ENCODE measurements at places on chromosomes 5 and 9.

DNA sequence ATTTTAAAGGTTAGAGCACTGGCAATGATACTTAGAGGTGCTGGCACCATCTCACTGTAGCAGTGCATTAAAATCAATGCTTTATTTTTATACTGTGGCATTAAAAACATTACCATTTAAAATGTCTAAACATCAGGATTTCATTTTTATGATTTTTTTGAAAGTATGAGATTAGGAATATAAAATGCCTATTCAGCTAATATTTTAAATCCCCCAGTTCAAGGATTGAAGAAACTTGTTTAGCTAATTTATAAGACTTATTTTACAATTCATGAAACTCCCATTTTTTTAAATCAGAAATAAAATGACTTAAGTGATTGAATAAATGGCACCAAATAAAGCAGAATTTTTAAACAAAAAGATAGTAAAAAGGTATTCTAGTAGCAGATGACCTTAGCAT, 625.6 kb downstream of the RAB3C start:
- no peak for DNase-seq

DNA sequence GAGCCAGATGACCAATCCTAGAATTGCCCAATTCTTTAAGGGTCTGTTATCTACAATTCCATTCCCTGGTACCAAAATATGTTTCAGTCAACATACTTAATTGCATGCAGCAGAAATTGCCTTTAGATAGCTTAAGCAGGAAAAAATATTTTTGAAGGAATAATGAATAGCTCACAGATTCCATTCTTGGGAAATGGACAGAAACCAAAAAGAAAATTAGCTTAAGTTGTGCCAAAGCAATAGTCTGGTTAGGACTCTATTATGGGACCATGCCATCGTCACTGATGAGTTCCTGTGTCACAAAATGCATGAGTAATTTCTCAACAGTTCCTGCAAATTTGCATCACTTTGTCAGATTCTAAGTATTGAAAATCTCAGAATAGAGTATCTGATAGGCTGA, 12.3 kb downstream of the ACTBL2 start:
- DNase-seq = no peak

DNA sequence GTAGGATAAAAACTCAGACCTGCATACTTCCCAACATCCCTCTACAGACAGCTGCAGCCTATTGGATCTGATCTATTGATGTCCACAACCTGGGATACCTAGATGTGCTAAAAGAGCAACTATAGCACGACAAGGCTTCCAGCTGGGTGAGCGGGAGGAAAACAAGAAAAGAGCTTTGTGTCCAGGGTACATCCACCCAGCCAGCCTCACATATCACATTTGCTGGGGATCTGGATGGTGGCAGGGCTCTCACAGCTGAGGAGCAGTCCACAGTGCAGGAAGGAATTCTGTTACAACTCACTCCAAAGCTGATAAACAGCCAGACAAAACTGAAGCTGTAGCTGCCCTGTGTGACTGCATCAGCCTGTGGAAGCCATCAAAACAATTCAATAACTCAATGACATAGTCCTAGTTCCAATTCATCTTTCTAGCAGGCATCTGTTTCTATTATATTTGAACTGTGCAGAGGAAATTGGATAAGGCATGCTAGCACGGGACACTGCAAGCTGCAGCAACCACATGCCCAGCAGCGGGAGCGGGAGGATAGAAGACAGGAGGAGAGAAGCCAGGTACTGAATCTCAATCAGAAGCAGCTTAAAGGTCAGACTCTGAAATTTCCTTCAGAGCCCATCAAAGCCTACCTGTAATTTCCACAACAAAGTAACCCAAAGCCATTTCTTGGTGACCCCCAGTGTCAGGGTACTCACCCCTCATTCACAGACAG, 45.0 kb downstream of the MED10 start:
- DNase-seq = no peak

DNA sequence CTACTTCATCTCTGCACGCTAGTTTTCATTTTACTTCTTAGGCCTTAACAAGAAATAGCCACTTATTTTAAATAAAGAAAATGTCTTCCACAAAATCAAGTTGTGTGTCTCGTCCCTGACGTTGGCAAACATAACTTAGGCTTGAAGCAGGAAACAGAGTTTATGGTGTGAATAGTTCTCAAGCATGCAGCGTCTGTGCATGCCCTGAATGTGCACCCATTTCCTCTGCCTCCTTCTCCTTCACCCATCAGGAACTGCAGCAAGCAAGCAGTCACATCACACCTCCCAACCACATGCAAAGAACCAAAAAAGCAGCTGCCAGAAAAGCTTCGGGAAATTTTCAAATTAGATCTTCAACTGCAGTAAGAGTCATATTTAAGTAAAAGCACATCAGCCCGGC, 424.0 kb upstream of the IRX4 start:
- DNase-seq = no peak

- no peak for DNase-seq
Measured at GRCh38 chr5:176731506-176732160, 78.7 kb upstream of the UNC5A start.

DNA sequence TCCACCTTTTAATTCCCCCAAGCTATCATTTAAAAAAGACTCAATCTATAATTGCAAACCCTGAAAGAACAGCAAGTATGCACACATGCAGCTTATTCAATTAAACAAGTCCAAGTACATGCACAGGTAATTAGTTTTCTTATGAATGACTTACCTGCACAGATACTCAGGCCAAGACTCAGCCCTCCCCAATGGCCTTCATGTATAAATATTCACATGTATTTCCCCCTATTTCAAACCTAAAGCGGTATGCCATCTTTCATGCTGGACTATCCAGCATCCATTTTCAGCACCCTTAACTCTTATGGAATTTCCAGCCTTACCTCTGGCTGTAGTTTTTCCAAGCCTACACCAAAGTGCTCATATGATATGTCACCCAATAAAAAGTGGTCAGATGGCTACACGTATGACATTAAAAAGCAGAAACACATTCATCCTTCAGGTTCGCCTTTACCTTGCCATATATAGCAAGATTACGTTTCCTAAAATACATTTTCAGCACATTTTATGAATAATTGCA, 205.5 kb downstream of the MEF2C start:
- DNase-seq = no peak

- no peak for DNase-seq
Measured at GRCh38 chr9:2863831-2864230, 19.9 kb upstream of the PUM3 start.

- DNase-seq = no peak
Measured at GRCh38 chr5:141898448-141899049, 20.3 kb upstream of the PCDH1 start.

DNA sequence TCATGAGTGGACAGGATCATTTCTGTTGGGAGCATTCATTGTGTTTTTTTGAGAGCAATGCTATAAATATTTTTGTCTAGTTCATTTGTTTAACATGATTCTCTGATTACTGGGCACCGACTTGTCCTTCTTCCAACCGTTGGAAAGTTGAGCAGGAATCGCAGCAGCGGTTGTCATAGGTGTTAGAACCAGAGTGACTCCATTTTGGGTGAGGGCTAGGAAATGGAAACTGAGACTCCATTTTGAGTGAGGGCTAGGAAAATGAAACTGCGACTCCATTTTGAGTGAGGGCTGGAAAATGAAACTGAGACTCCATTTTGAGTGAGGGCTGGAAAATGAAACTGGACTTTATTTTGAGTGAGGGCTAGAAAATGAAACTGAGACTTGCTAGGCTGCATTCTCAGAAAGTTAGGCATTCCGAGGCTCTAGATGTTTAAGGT, 100.6 kb downstream of the ICE1 start:
- no peak for DNase-seq

DNA sequence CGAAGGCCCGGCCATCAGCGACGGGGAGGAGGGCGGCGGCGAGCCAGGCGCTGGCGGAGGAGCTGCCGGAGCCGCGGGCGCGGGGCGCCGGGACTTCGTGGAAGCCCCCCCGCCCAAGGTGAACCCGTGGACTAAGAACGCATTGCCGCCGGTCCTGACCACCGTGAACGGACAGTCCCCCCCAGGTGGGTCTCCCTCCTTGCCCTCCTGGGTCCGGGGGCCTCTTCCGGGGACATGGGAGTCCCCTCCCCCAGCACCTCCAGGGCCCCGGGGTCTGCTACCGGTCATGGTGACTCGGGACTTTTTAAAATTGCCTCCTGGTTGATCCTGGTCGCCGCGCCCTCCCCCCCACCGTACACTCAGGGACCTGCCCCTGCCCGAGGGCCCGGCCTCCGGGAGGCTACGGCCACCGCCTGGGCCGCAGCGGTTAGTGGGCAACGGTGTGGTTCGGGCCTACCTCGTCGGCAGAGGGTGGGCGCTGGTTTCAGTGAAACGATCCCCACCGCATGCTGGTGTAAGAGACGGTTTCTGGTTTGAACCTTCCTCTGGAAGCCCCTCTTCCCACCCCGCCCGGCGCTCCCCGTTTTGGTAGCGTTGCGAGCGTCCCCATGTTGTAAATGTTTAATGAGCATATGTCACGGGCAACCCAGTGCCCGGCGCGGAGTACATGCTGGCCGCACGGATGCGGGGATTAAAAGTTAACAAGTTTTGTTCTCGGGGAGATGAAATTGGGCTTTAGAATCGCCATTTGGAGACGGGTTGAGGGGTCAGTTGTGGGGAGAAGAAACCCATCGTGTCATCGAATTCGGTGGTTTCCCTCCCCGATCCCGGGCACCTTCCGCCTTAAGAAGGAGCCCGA, 1.1 kb downstream of the LARP1 start:
- no peak for DNase-seq

DNA sequence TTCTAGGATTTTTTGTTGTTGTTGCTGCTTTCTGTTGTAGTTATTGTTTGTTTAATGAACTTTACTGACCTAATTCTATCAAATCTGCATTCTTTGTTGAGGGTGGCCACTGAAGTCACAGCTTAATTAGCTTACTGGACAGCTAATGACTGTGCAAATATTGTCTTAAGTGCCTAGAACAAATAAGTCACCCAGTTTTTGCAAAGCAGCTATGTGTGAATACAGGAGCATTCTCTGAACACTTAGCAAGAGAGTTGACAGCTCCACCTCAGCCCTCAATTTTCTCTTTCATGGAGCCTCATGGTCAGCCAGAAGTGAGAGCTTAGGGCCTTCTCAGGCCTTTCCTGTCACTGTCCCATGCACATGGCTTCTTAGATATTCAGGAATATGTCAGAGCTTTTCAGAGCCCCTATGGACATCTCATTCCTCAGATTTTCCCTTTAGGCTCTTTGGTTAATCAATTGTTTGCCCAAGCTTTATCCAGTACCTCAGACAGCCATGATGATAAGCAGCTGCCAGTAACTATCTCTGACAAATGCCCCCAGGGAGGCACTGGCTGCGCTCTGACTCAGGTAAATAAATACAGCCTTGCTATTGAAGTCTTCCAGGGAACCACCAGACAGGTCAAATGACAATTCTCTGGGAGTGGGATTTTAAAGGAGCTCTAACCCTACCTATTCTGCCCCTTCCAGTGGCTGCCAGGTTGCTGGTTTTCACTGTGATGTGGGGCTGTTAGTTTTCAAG, 241.4 kb upstream of the IL12B start:
- DNase-seq = no peak

GRCh38 chr9:27485158-27485557, 38.9 kb upstream of the IFNK start:
- no peak for DNase-seq

- DNase-seq = no peak
Measured at GRCh38 chr9:18189871-18190670, 283.9 kb upstream of the ADAMTSL1 start.

GRCh38 chr5:124040799-124041198, 528.8 kb downstream of the CSNK1G3 start:
- DNase-seq = no peak

DNA sequence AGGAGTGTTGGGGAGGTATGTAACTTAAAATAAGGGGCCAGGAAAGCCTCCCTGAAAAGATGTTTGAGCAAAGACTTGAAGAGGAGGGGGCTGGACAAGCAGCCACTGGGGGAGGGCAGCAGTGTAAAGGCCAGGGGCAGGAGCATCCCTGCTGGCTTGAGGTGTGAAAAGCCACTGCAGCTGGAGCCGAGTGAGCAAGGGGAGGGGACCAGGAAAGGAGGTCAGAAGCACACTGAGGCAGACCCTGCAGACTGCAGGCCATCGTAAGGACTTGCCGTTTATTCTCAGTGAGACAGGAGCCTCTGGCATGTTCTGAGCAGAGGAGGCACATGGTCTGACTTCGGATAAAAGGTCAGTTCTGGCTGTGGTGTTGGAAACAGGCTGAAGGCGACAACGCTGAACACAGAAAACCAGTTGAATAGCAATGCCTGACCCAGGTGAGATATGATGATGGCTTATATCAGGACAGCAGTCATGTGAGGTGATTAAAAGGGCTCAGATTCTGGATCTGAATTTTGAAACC, 10.2 kb upstream of the ERGIC1 start:
- DNase-seq = no peak

- DNase-seq = no peak
Measured at GRCh38 chr5:58044166-58044565, 415.7 kb downstream of the PLK2 start.
